ENCODE measurements at places on chromosomes 7 and 10. TPM values are rescaled to one million over a fixed set of nuclear protein-coding genes. Genes with fewer than 3 reads are reported as not detected.

DNA sequence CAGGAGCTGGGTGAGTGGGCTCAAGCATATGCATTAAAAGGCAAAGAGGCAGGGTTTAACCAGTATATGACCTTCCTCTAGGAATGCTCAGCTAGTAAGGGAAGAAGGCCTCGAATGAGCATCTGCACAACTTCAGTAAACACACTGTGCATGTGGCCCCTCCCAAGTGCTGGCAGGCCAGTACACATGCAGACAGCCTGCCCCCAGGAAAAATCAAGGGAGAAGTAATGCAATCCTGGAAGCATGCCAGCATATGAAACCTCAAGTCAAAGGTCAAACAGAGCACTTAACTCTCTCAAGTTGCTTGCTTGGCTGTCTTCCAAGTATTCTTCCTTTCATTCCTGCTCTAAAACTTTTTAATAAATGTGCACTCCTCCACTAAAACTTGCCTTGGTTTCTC, 208.4 kb downstream of the ACTR3B start:
- no peaks in the 10 kb centered on the region for H3K27me3 ChIP-seq
- H3K36me3 ChIP-seq = no peaks in the 10 kb centered on the region

DNA sequence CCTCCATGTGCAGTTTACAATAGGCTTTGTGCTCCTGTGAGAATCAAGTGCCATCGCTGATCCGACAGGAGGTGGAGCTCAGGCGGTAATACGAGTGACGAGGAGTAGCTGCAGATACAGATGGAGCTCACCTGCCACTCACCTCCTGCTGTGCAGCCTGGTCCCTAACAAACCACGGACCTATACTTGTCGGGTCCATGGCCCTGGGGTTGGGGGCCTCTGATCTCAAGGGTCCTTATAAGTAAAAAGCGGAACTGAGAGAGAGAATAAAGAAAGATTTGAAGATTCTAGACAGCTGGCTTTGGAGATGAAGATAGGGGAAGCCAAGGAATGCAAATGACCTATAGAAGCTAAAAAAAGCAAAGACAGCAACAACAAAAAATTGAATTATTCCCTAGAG, 130.6 kb downstream of the PLXDC2 start:
- no peak overlapping the region for H3K4me3 ChIP-seq
- no peaks in the 10 kb centered on the region for H3K36me3 ChIP-seq
- H3K4me1 ChIP-seq = no peaks in the 10 kb centered on the region
- DNase-seq = no peak

DNA sequence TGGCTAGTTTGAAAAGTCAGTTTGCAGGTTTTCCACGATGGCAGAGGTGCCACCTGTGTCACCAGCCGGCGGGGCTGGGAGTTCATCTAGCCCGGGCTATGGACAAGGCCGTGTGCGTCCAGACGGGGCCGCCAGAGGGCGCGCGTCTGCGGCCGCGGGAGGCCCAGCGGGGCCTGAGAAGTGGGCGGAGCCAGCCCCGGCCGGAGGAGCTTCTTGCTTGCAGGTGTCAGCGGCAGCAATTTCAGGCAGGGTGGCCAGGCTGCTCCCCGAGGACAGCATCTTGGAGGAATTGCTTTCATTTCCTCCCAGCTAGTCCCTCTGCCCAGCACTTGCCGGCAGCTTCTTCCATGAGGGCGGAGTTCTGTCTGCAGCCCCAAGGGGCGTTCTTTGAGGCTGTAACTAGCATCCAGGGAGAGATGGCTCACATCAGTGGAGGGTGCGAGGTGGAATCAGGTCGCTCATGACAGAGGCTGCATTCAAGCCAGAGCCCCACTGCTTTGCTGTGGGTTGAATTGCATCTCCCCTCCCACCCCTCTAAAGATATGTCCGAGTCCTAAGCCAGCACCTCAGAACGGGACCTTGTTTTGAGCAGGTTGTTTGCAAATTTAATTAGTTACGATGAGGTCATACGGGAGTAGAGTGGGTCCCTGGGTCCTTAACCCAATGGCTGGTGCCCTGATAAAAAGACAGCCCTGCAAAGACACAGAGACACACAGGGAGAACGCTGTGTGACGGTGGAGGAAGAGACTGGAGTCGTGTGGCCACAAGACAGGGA, 85.9 kb upstream of the MKI67 start:
- no peak overlapping the region for H3K4me3 ChIP-seq
- no peaks in the 10 kb centered on the region for H3K36me3 ChIP-seq
- DNase-seq = peak; percentile 23
- no peaks in the 10 kb centered on the region for H3K4me1 ChIP-seq
- no peaks in the 10 kb centered on the region for H3K27me3 ChIP-seq

DNA sequence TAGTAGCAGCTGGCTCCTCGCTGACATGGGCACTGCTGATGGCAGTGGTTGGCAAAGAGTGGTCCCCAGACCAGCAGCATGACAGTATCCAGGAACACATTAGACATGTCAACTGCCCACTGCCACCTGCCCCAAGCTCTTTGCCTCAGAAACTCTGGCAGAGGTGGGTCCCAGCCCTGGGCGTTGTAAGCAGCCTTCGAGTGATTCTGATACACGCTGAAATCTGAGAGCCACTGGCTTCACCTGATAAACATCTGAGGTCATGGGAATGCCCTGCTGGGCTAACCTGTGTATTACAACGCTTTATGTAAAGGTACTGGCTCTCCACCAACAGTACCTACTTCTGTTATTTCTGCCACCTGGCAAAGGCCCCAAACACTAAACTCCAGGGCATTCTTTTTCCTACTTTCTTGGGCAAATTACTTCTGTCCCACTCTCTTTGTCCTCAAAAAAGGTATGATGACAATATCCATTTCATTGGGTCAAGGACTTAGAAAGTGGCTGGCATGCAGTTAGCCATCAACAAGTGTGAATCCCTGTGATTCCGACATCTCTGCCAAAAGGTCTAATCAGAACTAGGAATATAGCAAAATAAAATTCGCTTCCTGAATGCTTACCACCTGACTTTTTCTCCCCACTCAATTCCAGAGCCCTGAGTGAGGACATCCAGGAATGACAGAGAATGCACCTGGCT, 9.2 kb downstream of the SGMS1 start:
- no peaks in the 10 kb centered on the region for H3K27me3 ChIP-seq
- H3K36me3 ChIP-seq = no peaks in the 10 kb centered on the region
- peaks cover 15% of the 10 kb centered on the region for H3K4me1 ChIP-seq
- no peak overlapping the region for H3K27ac ChIP-seq
- no peak overlapping the region for H3K4me3 ChIP-seq

DNA sequence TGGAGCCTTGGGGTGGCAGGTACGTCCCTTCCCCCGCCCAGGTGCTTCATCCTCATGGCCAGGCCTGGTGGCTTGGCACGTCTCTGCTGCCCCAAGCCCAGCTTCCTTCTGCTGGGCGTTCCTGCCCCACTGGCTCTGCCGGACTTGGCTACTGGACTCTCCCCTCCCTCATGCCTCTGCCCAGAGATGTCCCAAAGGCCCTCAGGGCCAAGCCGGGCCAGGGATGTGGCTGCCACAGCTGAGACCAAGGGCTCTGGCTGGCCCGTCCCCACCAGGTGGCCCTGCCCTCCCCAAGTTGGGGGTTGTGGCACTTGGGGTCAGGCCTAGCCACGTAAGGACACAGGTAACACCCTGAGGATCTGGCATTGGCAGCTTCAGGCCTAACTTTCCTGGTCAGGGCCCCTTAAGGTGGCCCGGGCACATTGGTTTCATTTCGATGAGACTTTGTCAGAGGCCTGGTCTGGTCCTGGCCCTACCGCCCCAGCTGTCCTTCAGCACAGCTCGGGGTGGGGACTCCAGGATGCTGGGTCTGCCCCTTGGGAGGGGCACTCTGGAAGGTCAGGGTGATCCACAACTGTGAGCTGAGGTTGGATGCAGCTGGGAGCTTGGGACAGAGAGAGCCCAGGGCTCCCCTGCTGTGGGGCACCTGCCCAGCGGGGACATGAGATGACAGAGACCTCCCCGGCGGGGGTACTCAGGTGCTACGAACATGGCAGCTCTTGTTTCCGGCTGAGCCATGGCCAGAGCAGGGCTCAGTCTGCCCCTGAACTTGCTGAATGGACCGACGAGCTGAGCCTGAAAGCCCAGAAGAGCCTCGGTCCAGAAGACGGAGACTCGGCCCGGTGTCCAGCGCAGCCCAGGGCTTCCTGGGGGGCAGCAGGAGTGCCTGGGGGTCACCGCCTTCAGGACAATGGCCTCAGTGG, 2.9 kb downstream of the BHLHA15 start:
- H3K4me1 ChIP-seq = no peaks in the 10 kb centered on the region
- no peaks in the 10 kb centered on the region for H3K27me3 ChIP-seq
- H3K27ac ChIP-seq = no peak overlapping the region
- DNase-seq = no peak

GRCh38 chr10:17669185-17669872, 25.4 kb downstream of the STAM start:
- H3K4me3 ChIP-seq = no peak overlapping the region
- H3K27me3 ChIP-seq = no peaks in the 10 kb centered on the region
- no peak for DNase-seq
- H3K4me1 ChIP-seq = peaks cover 34% of the 10 kb centered on the region
- H3K36me3 ChIP-seq = no peaks in the 10 kb centered on the region

DNA sequence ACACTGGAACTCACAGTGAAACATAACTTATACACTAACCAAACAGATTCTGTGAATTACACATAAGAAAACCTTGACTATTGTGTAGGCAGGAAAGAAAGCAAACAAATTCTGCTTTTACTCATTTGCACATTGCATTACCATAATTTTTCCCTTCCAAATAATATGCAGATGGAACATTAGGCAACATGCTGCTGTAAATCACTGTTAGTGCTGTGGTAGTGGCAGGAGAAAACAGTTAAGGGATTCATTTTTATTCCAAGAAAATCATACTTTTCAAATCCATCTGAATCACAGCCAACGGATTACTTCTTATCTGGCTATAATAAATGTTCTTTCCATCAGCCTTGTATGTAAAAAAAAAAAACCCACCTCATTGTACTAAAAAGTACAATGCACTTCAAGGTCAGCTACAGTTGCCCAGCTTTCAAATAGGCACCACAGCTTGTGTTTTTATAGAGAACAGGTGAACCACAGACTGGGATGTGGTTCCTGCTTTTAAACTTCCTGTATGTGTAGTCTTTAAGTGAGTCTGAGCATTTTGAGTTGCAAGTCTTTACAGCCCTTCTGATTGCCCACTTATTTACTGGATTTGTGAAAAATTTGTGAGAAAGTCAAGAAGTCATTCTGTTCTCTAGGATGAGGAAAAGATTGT, 590.0 kb upstream of the SEMA3D start:
- H3K4me3 ChIP-seq = no peak overlapping the region
- no peaks in the 10 kb centered on the region for H3K4me1 ChIP-seq
- H3K27me3 ChIP-seq = no peaks in the 10 kb centered on the region
- no peaks in the 10 kb centered on the region for H3K36me3 ChIP-seq
- DNase-seq = no peak

DNA sequence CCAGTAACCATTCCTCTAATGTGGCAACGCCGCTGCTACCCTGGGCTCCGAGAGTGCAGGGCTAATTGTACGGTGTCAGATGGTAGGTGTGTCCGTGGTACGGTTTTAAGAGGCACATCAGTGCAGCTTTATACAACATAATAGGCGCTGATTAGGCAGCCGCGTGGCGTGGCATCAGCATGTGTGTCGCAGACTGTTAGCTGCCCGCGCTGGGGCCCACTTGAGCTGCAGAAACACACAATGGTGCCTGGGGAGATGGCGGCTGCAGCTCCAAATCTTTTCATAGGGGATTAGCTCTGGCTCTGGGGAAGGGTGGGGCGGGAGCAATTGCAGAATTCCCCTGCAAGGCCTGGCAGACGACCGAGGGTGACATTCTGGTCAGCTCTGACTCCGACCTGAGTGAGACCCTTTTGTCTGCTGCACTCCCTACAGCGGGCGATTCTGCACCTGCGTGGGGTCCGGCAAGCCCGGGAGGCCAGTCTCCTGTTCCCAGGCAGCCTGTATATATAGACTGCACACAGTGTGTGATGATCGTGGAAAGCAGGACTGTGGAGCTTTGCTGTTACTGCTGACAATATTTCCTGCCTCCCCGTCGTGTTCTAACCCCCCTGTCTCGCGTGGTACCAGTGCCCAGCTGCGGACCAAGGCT, 722.7 kb upstream of the CELF2 start:
- no peak for DNase-seq

The NKX1-2 gene
- polyA plus RNA-seq = 0.89 TPM

The SUN3 gene
- not detected for polyA plus RNA-seq

The DLG5 gene
- polyA plus RNA-seq = 35.9 TPM

All from keratinocyte (primary cell).